ENCODE measurements at places on chromosomes 11 and 22. TPM values are rescaled to one million over a fixed set of nuclear protein-coding genes. Genes with fewer than 3 reads are reported as not detected.

Gene DNAL4
- 22.3 TPM for total RNA-seq

Gene B4GALNT4
- total RNA-seq: 8.0 TPM

Gene SLC5A12
- total RNA-seq: not detected

Gene NXPE2
- 0.09 TPM for total RNA-seq

Gene PLEKHB1
- total RNA-seq: 1.2 TPM

Gene MMP13
- total RNA-seq: not detected

Gene VSTM5
- not detected for total RNA-seq

Gene FDXACB1
- 2.6 TPM for total RNA-seq

Gene DTX4
- total RNA-seq: 1.8 TPM

Gene FAM180B
- not detected for total RNA-seq

Gene NXPE4
- total RNA-seq: not detected
